Left ventricle myocardium inferior (tissue), 1 donor: ENCODE measurements at places on chromosomes 1 and 21. TPM values are rescaled to one million over a fixed set of nuclear protein-coding genes. Genes with fewer than 3 reads are reported as not detected.

GRCh38 chr1:11245904-11246719 lies 16.2 kb downstream of the MTOR start:
- H3K27ac ChIP-seq: no peak overlapping the region
- peaks cover 84% of the 10 kb centered on the region for H3K36me3 ChIP-seq
- no peaks in the 10 kb centered on the region for H3K27me3 ChIP-seq
- no peaks in the 10 kb centered on the region for H3K4me1 ChIP-seq

DNA sequence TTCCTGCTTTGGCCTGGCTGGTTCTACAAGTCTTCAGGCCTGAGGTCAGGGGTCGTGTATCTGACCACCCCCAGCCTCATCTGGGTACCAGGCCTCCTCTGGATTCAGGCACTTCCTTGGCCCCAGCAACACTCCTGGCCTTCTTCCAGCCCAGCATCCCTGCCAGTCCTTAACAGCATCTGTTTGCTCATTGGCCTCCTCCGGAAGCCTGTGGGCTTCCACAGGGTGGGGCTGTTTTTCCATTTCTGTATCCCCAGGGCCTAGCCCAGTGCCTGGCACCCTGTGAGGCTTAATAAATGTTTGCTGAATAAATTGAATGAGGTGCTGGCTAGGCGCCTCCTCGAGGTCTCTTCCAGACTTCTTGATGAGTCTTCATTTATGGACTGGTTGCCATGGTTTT lies 21.5 kb upstream of the GPR37L1 start:
- DNase-seq: no peak
- H3K36me3 ChIP-seq: no peaks in the 10 kb centered on the region
- no peak overlapping the region for H3K27ac ChIP-seq
- no peak overlapping the region for H3K4me3 ChIP-seq
- peaks cover 6% of the 10 kb centered on the region for H3K4me1 ChIP-seq

Gene OR2M3
- not detected for total RNA-seq

Gene CFAP107
- total RNA-seq: not detected

- H3K4me1 ChIP-seq: no peaks in the 10 kb centered on the region
- no peak overlapping the region for H3K27ac ChIP-seq
- no peak for DNase-seq
- peaks cover 19% of the 10 kb centered on the region for H3K27me3 ChIP-seq
- no peaks in the 10 kb centered on the region for H3K36me3 ChIP-seq
- H3K4me3 ChIP-seq: no peak overlapping the region
These were observed 215.5 kb downstream of the KCNJ6 start for GRCh38 chr21:37700641-37701202.

- no peaks in the 10 kb centered on the region for H3K27me3 ChIP-seq
- no peak for DNase-seq
- H3K4me3 ChIP-seq: no peak overlapping the region
- H3K36me3 ChIP-seq: no peaks in the 10 kb centered on the region
- H3K27ac ChIP-seq: peak overlapping the region; percentile 22
These were observed 391.1 kb downstream of the PLPP3 start for GRCh38 chr1:56188221-56188620.

DNA sequence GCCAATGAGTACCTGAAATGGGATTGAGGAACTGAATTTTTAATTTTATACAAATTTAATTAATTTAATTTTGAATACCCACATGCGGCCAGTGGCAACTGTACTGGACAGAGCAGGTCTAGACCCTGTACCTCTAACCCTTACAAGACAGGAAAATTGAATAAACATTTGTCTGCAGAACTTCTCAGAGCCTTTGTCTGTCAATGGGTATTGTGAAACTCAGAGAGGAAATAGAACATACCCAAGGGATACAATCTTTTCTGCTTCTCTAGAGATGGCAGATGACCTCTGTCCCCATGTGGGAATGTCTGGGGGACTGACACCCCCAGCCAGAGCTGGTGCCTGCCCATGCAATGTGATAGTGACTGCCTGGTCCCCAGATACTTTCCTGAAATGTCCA lies 220.6 kb downstream of the TM2D1 start:
- no peak overlapping the region for H3K4me3 ChIP-seq
- no peak for DNase-seq
- H3K27ac ChIP-seq: no peak overlapping the region
- no peaks in the 10 kb centered on the region for H3K4me1 ChIP-seq

- H3K27ac ChIP-seq: no peak overlapping the region
- peaks cover 23% of the 10 kb centered on the region for H3K27me3 ChIP-seq
- no peaks in the 10 kb centered on the region for H3K36me3 ChIP-seq
- DNase-seq: no peak
- H3K4me1 ChIP-seq: peaks cover 9% of the 10 kb centered on the region
These were observed 276.6 kb downstream of the SETD4 start for GRCh38 chr21:35783721-35784120.

DNA sequence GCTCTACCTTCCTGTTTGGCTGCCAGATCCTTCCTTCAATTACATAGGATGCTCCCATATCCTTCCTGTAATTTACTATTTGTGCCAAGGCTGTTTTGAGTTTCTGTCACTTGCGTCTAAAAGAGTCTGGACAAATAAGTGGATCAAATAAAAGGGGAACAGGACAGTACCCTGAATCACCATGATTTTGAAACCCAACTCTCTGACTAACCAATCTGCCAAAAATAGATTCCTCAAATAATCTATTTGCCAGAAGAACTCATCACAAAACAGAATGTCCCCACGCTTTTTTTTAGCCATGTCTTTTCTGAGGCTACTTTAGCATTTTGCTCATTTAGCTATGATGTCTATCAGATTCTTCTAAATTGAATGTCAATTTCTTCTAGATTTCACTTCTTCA lies 392.6 kb downstream of the NTNG1 start:
- no peak overlapping the region for H3K4me3 ChIP-seq
- DNase-seq: no peak
- H3K4me1 ChIP-seq: no peaks in the 10 kb centered on the region
- no peak overlapping the region for H3K27ac ChIP-seq
- H3K27me3 ChIP-seq: peaks cover 28% of the 10 kb centered on the region

Gene CCNL2
- 46.1 TPM for total RNA-seq
